HS-27A (cell line): ENCODE measurements at places on chromosomes 1 and 21.
A peak's percentile ranks its signal among the peaks of the same experiment; 100 is the strongest.

DNA sequence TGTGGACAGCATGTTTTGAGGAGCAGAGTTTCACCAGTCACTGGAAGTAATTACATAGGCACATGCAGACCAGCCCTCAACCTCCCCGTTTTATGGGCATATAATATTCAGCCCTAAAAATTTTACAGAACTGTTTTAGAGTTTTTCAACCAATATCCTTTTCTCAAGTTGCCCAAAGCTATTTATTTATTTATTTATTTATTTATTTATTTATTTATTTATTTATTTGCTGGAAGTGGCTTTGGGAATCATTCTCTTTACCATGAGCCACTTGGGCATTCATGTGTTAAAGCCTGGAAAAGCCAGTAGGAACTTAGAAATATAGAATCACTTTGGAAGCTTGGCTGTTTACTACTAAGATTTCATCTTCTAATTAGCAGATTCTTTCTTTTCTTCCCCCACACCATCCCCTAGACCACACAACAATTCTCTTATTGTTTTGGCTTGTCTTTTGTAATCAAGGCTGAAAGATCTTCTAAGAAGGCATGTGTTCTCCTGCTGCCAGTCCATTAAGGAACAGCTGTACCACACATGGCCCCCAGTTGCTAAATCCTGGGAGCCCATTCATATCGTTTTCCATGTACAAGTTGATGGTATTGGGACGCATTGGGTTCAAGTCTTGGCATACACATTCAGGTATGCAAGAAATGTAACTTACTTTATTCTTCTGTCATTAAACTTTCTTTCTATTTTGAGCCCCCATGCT, 220.0 kb downstream of the PAPPA2 start:
- no peak for DNase-seq

- no peak for DNase-seq
These were observed 39.2 kb upstream of the ACTRT2 start for GRCh38 chr1:2981981-2982614.

GRCh38 chr1:19429611-19430010, 55.7 kb downstream of the CAPZB start:
- DNase-seq = no peak

DNA sequence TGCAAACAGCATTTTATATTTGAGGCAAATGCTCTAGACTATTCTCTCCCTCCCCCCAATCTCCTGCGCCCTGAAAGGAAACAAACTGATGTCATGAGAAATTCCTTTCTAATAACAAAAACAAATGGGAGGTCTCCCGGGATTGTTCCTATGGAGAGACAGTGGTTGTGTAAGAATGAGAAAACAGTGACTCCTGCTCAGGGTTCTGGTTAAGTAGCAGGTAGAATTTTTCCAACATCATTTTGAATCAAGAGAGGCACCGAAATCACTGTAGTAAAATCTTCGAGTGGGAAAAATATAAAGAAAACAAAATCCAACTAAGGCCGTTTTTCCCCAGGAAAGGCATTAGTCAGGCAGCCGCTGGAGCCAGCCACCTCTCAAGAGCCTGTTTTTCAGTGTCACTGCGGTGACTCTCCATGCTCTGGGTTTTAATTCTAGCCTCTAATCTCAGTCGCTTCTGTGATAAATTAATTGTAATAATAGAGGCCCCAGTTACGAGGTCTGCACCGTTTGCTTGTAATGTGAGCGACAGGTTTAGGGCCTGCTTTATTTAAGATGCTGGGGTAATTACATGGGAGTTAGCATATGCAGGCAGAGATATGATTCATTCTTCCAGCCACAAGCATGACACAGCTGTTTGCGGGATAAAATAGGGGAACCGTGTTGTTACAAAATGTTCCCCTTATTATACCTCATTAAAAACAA, 80.3 kb downstream of the RNF220 start:
- DNase-seq = peak; percentile 34

DNA sequence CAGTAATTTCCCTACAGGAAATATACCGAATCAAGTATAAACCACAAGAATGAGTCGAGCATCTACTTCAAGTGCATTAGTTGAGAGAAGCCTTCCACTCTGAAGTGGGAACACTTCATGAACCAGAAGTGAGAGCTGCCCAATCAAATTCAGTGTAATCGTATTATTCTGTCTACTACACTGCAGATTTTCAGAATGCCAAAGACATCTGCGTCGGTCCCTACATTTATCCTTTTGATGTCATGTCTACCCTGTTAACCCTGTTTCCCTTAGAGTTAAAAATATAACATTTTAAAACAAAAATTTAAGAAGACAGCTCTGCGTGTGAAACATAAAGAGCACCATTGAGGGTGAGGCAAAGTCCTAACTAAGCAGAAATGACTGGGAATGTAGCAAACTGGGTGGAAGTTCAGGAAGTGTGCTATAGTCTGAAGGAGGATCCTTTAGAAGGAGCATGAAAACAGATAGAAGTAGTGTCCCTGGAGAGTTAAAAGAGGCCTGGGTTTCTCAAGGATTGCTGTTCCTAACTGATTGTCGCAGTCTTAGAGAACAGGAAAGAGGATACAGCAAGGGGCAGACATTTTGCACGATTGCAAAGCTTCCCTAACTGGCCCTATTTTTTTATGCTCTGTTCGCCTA, 291.2 kb downstream of the PTPRC start:
- no peak for DNase-seq

DNA sequence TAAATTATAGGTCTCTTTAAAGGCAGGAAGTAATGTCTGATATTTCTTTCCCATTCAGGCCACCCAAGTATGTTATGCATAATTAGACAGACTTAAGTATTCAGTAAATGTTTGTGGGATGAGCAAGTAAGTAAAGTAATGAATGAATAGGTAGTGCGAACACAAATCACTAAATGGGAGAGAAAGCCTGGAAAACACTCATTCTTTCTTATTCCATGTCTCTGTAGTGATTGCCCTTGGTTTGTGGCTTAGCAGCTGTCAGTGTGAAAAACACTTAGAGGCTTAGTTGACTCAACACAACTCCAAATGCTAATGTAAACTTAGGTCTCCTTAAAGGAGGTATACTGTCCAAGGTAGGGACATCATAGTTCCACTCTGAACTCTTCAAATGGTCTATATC, 182.5 kb downstream of the ZC3H11B start:
- no peak for DNase-seq

GRCh38 chr1:156508205-156508954, 7.8 kb upstream of the MEF2D start:
- no peak for DNase-seq

DNA sequence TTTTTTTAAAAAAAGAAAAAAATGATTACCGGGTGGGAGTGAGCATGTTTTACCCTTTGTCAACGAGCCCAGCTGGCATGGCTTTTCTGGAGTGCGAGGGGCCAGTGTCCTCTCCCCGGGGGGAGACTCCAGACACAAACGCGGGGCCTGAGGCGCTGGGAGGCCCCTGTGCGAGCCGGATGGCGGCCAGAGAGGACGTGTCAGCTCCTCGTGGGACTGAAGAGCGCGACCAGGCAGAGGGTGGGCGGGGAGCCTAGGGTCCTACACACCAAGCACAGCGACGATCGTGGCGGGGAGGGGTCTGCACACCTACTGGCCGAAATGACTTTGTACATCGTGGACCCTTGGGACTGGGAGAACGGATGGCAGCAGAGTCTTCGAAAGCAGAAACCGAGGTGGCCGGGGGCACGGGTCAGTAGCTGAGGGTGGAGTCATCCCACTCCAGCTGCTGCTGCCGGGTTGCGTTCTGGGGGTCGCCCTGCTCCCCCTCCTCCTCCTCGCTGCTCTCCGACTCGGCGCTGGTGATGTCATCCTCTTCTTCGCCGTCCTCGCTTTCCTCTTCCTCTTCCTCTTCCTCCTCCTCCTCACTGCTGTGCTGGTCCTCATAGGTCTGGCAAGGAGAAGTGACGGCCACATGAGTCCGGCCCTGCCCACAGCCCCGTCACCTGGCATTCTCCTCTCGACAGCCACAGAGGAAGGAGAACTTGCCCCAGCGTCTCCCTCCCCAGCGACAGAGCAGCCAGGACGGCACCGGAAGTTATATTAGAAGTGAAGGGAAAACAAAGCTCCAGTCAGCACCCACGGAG, 78.8 kb downstream of the PIK3CD start:
- no peak for DNase-seq

- no peak for DNase-seq
These were observed 220.5 kb downstream of the TRABD2B start for GRCh38 chr1:47776667-47777131.

GRCh38 chr1:52904927-52905698, 16.4 kb downstream of the ECHDC2 start:
- peak; percentile 9 for DNase-seq

- peak; percentile 51 for DNase-seq
These were observed 52.4 kb downstream of the TLCD4 start for GRCh38 chr1:95169548-95169947.

- no peak for DNase-seq
These were observed 83.0 kb upstream of the ZC3H12A start for GRCh38 chr1:37391211-37392011.

DNA sequence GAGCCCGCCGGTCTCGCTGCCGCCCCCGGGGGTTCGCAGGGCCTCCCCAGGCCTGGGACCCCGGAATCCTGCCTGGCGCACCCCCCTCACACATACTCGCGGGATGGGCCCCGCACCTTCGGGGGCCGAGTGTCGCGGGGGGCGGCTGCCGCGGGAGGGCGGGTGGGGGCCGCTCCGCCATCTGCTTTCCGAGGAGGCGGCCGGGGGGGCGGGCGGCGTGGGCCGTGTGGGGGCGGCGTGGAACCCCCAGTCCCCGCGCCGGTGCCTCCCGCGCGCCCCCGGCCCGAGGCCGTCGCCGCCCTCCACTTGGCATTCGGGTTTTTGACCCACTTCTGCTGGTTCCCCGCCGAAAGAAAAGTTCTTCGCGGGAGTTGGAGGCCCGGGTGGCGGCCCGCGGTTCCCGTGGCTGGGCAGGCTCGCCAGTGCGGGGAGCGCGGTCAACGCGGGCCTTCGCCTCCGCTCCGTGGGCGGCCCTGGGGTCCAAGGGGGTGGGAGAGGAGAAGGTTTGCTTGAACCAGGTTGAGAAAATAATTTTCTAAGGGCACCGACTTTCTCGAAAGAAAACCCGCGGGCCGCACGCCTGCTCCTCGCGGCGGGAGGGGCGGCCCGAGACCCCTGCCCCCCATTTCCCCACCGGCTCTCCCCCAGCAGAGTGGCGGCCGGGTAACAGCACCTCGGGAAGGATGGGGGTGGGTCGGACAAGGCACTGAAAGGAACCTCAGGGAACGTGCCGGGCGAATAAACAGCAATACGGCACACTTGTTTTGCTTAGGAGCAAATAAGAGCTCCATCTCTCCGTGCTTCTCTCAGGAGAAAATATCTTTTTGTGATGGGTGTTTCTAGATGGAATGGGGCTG, 1.6 kb downstream of the PHF13 start:
- DNase-seq = no peak

DNA sequence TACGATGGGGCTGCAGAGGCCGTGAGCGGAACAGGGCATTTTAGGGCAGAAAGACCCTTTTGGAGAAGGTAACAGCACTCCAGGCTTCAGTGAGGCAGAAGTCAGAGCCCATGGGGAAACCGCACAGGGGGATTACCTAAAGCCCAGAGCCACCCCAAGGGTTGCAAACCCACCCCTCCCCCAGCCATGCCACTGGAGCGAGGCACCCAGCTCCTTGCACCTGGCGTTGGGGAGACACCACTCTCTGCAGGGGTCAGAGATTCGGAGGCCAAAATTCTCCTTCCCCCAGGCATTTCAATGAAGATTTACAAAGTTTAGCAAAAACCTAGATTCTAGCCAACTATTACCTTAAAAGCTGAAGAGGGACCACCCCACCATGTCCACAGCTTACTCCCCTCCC, 38.4 kb upstream of the CCDC27 start:
- no peak for DNase-seq

- no peak for DNase-seq
These were observed 72.2 kb upstream of the GJB5 start for GRCh38 chr1:34682452-34683223.

DNA sequence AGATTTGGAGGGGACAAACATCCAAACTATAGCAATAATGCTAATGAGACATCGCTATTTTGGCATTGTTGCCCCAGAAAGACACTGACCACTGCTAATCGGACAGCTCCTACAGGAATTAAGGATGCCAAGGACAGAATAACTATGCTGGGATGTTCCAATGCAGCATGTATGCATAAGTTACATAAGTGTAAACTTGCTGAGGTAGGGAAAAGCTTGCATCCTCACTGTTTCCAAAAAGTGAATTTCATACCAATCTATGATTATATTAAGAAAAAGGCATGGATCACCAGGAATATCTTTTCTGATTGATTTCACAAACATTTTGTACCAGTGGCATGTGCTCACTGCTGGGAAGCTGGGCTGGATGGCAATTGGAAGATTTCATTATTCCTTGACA, 45.8 kb upstream of the RALGPS2 start:
- DNase-seq = no peak

- DNase-seq = peak; percentile 1
These were observed at the start of gene NLRP3 for GRCh38 chr1:247415423-247416361. TSS of gene NLRP3 (plus strand) at chr1:247416173. CDS start at chr1:247418801, 2,628 bp downstream.

DNA sequence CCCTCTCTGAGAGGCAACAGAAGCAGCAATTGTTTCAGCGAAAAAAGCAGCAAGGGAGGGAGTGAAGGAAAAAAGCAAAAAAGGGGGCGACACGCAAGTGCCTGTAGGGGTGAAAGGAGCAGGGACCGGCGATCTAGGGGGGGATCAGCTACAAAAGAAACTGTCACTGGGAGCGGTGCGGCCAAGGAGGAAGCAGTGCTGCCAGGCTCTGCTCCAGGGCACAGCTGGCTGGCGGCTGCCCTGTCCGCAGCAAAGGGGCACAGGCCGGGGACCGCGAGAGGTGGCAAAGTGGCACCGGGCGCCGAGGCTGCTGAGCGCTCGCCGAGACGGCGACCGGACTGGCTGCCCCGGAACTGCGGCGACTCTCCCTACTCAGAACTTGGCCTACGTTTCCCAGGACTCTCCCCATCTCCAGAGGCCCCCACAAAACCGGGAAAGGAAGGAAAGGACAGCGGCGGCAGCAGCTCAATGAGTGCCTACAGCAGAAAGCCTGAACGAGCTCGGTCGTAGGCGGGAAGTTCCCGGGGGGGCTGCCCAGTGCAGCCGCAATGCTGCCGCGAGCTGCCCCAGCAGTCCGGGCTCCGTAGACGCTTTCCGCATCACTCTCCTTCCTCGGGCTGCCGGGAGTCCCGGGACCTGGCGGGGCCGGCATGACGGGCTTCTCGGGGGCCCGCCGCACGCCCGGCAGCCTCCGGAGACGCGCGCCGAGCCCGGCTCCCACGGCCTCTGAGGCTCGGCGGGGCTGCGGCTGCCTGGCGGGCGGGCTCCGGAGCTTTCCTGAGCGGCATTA, 1.0 kb upstream of the CDKN2C start:
- no peak for DNase-seq

DNA sequence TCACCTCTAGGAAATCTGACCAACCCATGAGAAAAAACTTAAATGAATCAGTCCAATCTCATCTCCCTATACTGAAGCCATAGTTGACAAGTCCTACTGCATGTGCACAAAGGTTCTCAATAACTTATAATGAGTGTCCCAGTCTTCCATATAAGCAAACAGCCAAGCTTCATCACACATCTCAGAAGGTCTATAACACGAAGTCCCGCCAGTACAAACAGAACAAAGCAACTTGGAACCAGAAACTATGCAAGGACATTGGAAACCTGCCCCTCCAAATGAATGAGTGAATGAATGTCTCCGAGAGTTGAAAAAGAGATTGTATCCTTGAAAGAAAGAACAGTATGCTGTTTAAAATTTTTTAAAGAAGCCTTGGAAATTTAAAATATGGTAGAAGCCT, 53.6 kb upstream of the IPO9 start:
- DNase-seq = no peak
